Urothelium cell line (cell line): ENCODE measurements at places on chromosomes 2 and 18.

DNA sequence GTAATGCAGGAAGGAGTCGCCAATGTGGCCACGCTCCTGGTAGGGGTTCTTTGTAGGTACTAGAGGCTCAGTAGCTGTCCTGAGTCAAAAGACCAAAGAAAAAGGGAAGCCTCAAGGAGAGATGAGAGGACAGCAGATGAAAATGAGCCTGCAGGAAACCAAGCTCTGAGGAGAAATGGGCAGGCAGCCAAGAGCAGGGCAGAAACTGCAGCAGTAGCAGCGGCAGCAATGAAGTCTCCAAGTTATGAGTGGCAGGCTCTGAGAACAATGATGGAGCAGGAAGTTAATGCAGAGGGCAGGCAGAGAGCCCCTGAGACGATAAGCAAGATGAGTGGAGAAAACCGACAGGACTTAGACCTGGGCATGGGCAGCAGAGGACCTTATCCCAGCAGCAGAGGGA, 48.2 kb upstream of the TMEM200C start:
- peak; percentile 56 for DNase-seq

- DNase-seq: peak; percentile 26
These were observed 32.7 kb upstream of the PRLH start for GRCh38 chr2:237533668-237534161.

GRCh38 chr18:8910843-8911242, 191.7 kb upstream of the NDUFV2 start:
- no peak for DNase-seq

DNA sequence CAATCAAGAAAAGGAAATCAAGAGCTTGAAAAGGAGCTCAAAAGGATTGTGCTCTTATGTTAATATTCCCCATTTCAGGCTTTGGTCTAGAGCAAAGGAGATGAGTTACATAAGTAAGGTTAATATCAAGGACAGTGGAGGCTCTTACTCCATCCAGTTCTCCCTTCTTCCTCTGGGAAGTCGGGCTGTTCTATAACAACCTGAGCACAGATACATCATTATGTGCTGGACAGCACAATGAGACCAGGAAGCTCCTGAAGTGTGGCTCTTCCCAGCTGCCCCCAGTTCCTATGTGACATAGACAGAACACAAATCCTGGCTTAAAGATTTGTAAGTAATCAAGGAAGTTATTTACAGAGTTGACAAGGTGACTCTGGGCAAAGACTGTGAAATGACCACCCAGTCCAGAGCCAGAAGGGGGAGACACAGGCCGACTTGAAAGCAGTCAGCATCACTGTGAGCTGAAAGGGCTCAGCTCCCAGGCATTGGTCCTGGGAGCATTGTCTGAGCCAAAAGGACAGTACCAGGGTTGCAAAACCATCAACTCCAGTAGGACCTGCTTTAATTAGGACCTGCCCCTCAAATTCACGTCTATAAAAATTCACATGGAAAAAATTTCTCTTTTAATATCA, 917.6 kb upstream of the ACVR2A start:
- DNase-seq: peak; percentile 44
